ENCODE measurements at places on chromosomes 11 and 22. TPM values are rescaled to one million over a fixed set of nuclear protein-coding genes. Genes with fewer than 3 reads are reported as not detected.

DNA sequence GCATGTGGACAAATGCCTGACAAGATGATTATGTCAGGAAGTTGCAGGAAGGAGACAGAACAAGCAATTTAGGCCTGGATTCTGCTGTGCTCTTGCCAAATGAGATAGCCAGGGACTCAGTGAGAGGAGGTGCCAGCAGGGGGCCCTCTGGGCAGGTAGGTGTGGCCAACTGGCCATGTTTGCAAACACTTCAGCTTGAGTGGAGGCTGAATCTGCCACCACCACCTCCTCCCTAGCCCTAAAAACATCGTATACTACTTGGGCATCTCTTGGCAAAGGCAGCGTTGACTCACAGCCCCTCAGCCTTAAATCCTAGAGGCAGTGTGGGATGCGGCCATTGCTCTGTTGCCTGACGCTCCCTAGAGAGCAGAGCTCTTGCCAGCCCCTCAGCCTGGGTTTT, 95.1 kb upstream of the PLET1 start:
- no peak for DNase-seq

DNA sequence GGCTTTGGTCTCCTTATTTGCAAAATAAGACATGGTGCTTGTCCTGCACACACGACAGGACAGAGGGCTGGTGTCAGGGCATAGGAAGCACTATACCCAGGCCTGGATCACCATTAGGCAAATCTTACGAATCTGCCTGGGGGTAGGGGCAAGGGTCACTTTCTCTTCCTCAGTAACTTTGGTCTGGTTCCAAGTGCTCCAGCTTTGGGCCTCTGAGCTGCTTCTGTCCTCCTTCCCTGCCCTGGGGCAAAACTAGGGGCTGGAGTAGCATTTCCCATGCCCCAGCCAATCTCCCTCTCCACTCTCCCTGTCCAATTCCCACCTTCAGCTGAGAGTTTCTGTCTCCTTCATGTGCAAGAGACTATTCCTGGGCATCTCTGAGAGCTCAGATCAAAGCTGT, 123.7 kb upstream of the NECTIN1 start:
- no peak for DNase-seq

GRCh38 chr11:44159848-44160721, 64.6 kb downstream of the EXT2 start:
- no peak for DNase-seq

The BLID gene
- total RNA-seq: 9.3 TPM

DNA sequence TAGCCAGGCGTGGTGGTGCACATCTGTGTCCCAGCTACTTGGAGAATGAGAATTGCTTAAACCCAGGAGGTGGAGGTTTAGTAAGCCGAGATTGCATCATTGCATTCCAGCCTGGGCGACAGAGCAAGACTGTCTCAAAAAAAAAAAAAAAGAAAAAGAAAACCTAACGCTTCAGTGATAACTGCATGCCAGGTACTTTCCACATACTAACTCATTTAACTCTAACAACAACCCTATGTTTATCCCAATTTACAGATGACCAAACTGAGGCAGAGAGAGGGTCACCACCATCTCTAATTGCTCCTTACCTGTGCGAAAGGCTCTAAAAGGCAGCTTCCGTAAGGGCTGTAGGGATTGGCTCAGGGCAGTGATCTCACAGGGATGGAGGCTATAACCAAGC, 11.6 kb downstream of the PISD start:
- no peak for DNase-seq

GRCh38 chr11:59729834-59730233, 16.2 kb upstream of the OR10V1 start:
- no peak for DNase-seq

The CRYBB3 gene
- total RNA-seq: not detected

DNA sequence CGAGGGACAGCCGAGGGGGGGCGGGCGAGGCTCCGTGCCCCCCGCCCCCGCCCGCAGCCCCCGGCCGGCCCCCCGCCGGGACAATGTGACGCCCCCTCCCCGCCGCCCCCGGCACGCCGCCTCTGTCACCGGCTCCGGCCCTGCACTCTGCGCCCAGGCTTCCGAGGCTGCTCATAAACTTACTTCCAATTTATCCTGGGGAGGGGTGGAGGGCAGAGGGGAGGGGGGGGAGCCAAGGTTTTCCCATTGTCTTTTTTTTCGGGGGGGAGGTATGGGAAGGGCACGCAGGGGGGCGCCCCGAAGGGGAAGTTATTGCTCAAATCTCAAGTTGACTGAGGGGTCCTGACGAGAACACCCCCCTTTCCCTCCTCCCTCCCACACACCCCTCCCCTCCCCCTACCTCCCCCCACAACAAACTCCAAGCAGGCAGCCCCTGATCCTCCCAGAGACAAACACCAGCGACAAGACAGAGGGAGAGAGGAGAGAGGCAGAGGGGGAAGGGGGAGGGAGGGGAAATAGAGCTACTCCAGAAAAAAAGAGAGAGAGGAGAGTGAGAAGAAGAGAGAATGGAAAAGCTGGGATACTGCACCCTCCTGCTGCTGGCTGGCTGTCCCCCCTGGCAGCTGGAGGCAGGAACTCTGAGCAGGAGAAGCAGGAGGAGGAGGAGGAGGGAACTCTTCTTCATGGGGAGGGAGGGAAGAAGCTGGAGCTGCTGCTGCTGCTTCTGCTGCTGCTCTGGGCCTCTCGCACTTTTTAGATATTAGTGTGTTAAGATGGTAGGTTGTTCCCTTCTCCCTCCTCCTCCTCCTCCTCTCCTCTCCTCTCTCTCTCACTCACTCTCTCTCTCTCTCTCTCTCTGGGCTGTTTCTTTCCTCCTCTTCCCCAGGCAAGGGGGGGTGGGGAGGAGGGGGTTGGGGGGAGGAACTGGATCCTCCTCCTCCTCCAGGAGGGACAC, 631 bp downstream of the PHF21A start:
- peak; percentile 68 for DNase-seq

The VSIG10L2 gene
- total RNA-seq: not detected

- DNase-seq: no peak
These were observed 4.4 kb downstream of the GAS2 start for GRCh38 chr11:22670830-22671229.

DNA sequence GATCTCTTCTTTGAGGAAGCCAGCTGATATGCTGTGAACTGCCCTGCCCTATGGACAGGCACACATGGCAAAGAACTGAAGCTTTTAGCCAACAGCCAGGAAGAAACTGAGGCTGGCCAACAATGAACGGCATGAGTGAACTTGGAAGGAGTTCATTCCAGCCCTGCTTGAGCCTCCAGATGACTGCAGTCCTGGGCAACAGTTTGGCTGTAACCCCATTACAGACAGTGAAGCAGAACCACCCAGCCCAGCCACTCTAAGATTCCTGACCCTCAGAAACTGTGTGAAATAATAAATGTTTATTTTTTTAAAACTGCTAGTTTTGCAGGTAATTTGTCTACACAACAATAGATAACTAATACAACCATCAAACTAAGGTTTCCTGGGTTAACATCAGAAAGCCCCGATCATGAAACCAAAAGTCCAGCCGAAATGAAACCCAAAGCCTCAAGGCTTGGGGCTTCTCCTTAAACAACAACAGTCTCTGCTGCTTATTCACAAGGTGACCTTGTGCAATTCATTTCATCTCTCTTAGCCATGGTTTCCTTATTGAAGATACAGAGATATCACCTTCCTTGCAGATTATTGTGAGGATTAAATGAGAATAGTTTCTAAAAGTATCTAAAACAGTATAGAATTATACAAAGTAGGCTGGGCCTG, 31.4 kb downstream of the PAK1 start:
- DNase-seq: no peak

The MYH9 gene
- 973 TPM for total RNA-seq

DNA sequence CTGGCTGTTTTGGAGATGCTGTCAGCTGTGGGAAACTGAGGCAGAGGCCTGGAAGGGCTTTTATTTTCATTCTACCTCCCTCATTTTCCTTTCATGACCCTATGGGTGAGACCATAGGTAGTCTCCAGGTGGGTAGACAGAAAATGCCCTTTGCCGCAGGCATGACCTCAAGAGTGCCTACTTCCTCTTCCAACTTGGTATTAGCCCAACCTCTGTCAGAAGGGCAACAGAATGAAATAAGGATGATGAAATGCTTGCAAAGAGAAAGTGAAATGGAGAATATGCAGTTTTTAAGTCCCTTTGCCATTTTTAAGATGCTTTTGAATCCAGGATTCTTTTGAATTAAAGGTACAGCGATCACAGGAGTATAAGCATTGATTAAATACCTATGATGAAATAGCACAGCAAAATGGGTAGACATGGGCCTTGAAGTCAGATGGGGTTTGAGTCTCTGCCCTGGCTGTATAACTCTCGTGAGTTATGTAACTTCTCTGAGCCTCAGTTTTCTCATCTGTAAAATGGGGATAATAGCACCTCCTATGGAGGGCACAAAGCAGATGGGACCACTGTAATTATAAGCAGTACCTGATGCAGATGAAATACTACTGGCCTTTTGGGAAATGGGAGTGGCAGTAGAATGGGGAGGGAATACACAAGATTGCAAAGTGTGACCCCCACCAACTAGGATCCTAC, 3.7 kb downstream of the ASPHD2 start:
- no peak for DNase-seq

- peak; percentile 58 for DNase-seq
These were observed 10.2 kb upstream of the IFITM3 start for GRCh38 chr11:330694-331357.

The CHRDL2 gene
- total RNA-seq: 0.89 TPM

DNA sequence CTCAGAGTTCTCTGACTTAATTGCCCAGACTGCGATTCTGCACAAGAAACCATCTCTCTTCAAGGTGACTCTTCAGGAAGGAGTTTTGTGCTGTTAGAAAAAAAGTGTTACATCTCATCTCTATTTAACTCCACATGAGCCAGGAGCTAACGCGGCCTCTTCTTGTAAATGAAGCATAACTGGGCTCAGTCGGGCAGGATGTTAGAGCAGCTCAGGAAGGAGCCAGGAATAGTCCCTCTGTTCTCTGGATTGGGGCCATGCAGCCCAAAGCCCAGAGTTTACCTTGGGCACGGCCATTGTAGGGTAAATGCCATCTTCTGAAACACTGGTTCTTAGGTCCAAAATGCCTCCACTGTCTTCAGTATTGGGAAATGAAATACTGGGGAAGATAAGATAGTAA, 760.6 kb downstream of the OPCML start:
- no peak for DNase-seq

- DNase-seq: no peak
These were observed 7.6 kb downstream of the LRRC51 start for GRCh38 chr11:72088076-72088808.

The CHEK2 gene
- total RNA-seq: 29.3 TPM

The TESMIN gene
- total RNA-seq: 1.5 TPM

DNA sequence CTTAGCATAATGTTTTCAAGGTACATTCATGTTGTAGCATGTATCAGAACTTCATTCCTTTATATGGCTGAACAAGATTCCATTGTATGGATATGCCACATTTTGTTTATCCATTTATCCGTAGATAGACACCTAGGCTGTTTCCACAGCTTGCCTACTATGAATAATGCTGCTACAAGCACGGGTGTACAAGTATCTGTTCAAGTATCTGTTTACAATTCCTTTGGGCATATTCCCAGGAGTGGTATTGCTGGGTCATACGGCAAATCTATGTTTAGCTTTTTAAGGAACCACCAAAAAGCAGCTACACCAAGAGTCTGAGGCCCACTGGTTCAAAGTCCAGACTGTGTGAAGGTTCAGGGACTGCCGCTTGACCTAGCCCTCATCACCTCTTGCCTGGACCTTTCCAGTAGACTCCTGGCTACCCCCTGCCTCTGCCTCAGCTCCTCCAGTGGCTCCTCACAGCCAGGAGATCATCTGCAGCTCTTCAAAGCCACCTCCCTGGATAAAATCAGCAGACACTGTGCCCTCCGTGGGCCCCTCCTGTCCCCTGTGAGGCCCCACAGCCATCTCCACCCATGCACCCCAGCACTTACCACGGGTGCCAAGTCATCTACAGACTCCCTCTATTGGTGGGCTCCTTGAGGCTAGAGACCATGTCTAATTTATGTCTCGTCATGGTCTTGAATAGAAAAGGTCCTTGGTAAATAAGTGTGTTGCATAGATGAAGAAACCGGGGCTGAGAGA, 160.3 kb downstream of the MN1 start:
- no peak for DNase-seq

Data from sciatic nerve (tissue), 2 donors.